CD4-positive, alpha-beta T cell treated with Interferon gamma for 1 hour (primary cell): ENCODE measurements at places on chromosomes 13 and 19.

GRCh38 chr13:35984776-35985453 lies 146.3 kb downstream of the DCLK1 start:
- DNase-seq, result no peak

DNA sequence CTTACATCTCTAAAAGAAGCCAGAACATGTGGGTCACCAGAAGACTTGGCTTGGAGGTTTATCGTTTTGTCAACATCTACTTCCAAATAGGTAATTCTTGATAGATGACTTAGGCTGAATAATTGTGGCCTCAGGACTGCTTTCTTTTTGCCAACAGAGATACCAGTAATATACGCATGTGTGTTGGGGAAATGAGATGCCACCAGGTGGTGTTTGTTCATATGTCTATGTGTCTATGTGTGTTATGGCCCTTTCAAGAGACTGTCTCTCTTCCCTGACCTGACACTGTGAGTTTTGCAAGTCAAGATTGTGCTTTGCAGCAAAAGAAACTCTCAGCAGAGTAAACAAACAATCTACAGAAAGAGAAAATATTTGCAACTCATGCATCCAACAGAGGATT lies 31.6 kb upstream of the METTL21C start:
- no peak for DNase-seq

DNA sequence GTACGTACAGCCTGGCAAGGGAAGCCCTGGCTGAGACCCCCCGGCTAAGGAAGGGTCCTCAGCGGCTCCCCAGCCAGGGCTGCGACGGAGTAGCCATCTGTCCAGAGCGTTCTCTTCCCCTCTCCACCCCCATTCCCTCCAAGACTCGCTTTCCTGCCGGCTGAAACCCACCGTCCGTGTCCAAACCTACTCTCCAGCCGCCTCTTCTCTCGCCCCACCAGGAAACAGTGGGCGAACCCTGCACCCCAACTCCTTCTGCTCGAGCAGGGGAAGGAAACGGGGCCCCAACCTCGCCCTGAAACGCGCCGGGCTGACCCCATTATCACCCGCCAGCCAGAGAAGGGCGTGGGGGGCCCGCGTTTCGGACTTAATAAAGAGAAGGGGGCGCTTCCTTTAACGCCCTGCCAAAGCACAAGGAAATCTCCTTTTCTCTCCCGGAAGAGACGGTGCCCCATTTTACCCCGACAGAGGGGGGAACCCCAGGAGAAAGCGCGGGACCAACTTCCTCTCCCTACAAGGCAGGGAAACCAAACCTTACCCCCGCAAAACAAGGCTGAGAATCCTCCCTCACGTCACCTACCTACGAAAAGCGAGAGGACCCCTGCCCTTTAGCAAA lies 2.5 kb downstream of the ZC3H4 start:
- peak; percentile 55 for DNase-seq

DNA sequence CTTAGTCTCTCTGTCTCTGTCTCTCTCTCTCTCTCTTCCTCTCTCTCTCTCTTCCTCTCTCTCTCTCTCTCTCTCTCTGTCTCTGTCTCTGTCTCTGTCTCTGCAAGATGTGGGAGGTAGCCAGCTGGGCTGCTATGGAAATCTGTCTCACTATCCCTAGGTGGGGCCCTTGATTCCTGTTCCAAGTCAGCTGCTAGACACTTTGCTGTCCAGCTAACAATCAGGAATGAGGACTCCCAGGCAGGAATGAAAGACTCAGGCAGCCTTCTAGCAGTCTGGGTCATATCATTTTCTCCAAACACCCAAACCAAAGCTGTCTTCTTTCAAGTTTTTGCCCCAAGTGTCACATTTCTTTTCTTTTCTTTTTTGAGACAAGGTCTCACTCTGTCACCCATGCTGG lies 23.2 kb downstream of the CATSPERD start:
- DNase-seq, result no peak

GRCh38 chr13:68099631-68100030 lies 869.5 kb upstream of the PCDH9 start:
- DNase-seq, result no peak

DNA sequence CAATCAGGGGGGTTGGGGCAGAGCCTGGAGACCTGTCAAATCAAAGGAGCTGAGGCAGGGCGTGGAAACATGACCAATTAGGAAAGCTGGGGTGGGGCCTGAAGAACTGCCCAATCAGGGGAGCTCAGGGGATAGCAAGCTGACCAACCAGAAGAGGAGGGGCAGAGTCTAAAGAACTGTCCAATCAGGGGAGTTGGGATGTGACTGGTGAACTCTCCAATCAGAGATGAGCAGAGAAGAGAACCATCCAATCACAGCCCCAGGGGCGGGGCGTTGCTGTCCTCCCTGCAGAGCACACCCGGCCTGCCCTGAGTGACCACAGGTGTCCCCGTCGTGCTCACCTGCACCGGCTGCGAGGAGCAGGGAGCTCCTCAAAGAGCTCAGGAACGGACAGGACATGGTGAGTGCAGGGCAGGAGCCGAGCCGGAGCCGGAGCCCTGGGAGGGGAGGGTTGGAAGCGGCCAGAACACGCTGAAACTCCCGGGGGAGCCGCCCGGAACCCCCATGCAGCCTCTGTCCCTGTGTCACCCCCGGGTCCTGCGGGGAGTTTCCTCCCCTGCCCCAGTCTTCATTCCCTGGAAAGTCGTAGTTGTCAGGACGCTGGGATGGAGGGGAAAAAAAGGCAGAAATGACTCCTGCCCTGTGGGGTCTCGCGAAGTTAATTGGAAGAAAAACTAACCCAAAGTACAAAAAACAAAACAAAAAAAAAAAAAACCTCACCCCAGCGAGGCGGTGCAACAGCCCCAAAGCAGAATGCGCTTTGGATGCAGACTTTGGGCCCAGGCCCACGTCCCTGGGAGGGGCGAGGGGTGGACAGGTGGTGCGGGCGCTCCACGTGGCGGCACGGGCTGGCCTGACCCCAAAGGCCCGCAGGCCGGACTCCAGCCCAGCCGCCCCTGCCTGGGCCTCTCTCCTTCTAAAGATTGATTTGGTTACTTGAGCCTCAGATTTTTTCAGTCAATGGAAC lies at the start of gene ZNF556:
Gene ZNF556, plus strand, starts transcription at position 311 of the 967 bp plus-strand sequence. Its CDS starts 87 bp downstream, at position 398.
- no peak for DNase-seq

GRCh38 chr13:76724421-76724820 lies 161.8 kb downstream of the KCTD12 start:
- no peak for DNase-seq

DNA sequence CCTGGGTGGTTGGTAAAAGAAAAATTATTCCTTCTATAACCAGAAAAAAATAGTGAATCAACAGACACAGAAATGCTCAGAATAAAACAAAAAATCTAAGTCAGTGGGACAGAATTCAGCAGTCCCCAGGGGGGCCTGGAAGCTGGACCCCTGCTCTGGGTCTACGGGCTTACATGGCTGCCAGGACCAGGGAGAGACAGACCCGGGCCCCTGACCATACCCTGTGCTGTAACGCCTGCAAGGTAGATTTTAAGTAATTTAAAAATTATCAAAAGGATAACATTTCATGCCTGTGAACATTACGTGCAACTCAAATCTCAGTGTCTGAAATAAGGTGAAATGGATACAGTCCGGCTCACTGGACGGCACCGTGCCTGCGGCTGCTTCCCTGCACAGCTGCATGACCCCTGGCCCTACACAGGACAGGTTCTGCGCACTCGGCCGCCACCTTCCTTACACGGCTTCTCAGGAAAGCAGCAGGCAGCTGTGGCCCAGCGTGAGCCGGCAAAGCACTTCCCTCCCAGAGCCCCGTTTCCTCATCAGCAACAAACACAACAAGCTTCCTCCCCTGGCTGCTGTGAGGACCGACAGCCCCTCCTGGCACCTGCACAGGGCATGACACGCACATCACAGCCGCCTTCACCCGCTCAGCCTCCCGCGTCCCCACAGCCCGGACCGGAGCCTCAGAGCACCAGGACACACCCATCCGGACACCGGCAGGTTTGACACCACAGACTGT lies 22.2 kb downstream of the RASA3 start:
- DNase-seq, result peak; percentile 83

DNA sequence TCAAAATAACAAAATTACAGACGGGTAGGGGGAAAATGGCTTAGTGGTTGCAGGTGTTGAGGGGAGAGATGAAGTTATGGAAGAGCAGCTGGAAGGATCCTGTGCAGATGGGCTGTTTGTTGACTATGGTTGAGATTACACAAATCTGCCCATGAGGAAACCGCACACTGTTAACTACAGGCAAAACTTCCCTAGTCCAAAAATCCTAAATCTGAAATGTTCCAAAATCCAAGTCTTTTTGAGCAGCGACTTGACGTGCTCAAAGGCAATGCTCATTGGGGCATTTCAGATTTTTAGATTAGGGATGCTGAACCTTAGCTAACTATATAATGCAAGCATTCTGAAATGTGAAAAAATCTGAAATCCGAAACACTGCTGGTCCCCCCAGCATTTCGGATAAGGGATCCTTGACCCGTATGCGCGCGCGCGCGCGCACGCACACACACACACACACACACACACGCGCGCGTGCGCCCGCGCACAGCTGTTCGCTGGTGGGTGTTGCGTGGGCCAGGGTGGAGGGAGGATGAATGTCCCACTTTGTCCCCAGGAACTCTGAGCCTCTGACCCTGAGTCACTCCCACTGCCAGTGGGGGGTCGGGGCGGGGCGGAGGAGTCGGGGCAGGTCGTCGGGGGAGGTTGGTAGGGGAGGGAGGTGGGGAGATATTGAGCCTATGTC lies 6.8 kb downstream of the F2RL3 start:
- no peak for DNase-seq

DNA sequence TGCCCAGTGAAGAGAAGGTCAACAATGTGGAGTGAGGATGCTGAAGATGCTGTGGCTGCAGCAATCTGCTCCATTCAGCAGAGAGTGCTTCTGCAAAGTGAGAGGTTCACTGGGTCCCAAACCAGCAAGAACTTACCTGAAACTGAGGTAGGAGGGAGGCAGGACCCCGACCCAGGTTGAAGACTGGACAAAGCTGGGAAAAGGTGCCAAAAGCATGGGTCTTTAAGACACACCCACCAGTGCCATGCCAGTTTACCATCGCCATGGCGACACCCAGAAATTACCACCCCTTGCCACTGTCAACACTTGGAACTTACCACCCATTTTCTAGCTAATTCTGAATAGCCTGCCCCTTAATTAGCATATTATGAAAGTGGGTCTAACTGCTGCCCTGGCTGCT lies 70.7 kb downstream of the RGCC start:
- DNase-seq, result no peak

- no peak for DNase-seq
Observed at GRCh38 chr13:32941368-32941767, 74.9 kb upstream of the KL start.

DNA sequence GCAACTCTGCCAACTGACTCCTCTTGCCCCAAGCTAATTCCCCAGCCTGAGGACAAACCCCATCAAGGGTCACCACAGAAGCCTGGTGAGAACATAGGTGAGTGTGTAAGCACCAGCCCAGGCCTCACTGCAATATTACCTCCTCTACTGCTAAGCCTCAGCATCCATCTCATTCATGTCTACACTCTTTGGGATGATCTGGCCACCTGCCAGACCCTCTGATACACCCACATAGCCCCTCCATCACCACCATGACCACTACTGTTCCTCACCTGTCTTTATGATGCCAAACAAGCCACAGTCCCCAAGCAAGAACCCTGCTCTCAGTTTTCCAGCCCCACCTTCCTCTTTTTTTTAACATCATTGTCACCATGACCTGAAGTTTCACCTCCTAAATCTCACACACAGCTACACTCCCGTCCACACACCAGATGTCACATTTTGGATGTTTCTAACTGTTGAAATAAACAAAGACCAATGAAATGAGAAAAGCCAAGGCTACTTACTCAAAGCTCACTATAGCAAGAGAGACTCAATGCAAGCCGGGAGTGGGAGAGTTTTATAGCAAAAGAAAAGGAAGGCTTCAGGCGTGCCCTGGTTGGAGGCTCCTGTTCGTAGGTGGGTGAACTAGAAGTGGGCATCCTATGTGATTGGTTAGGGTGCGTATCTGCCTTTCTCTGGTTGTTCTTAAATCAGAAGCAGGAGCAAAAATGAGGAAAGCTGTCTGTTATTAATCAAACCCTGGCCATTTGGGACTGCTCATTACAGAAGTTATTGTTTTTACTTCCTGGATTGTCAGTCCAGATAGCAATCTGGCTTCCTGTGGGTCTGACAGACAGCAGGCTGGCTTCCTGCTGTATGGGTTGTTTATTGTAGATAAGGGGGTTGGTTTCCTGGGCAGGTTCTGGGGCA lies 2.0 kb downstream of the ZNF792 start:
- peak; percentile 27 for DNase-seq

- no peak for DNase-seq
Observed at GRCh38 chr13:75790198-75790970, 154.3 kb downstream of the LMO7 start.

GRCh38 chr13:111283457-111283856 lies 37.0 kb upstream of the TEX29 start:
- no peak for DNase-seq

DNA sequence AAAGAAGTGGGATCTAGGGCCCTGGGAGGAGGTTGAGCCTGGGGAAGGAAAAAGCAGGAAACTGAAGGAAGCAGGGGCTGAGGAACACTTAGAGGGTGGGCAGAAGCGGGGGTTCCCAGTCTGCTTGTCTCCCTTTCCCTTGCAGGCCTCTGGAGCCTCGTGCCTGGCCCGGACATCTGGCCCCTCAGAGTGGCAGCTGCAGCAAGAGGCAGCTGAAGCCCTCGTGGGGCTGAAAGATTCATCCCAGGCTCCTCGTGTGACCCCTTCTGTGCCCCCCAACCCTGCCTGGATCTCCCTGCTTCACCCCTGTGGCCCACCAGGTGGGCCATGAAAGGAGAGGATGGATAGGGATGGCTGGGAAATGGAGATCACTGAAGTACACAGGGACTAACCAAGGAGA lies 5.5 kb downstream of the DMRTC2 start:
- DNase-seq, result no peak

DNA sequence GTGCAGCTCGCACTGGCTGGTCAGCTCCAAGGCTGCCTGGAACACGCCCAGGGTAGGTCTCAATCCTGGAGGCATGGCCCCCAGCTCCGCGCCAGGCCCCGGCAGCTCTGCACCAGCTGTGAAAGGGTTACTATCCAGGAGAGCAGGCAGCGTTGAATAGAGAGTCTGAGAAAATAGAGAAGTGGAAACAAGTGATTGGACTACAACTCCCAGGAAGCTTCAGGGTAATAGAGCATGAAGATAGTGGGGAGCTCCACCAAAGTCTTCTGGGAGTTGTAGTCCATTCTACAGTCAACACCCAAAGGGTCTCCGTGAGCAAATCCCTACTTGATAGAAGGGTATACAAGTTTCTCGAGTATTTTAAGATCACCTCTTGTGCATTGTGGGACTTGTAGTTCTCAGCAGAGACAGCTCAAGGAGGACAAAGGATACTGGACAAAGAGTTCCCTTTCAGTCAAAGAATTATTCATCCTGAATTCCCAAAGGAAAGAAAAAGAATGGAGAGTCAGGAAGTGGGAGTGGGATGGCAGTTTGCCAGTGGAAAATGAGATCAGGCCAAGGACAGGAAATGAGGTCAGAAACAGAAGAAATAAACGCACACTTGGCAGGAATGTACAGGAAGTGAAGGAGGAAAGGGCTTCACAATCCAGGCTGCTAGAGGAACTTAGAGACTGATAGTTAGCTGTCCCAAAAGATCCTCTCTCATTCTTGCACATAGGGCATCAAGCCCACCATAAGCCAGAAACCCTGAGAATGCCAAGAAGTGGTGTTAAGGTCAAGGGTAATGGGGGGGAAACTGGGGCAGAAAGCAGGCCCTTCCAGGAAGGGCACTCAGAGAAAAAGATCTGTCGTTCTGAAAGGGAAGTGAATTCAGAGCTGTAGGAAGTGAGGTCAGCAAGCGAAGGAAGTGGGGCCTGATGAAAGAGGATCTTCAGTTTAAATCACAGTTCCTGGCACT lies 5.5 kb upstream of the MAMSTR start:
- peak; percentile 51 for DNase-seq
